ENCODE measurements at places on chromosomes 12 and 14. TPM values are rescaled to one million over a fixed set of nuclear protein-coding genes. Genes with fewer than 3 reads are reported as not detected.

- no peak overlapping the region for H3K4me3 ChIP-seq
- H3K27ac ChIP-seq = no peak overlapping the region
Observed at GRCh38 chr12:68789144-68789878, 18.7 kb upstream of the MDM2 start.

Gene OAS1
- 26.8 TPM for total RNA-seq

DNA sequence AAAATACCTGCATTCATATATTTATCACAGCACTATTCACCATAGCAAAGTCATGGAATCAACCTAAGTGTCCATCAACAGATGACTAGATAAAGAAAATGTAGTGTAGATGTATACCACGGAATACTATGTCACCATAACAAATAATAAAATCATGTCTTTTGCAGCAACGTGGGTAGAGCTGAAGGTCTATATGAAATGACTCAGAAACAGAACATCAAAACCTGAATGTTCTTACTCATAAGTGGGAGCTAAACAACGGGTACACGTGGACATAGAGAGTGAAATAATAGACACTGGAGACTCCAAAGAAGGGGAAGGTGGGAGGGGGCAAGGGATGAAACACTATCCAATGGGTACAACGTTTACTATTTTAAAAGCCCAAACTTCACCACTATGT is 37.9 kb downstream of the SLC38A1 start:
- no peak for DNase-seq
- H3K27ac ChIP-seq = peak overlapping the region; percentile 78
- peaks cover 84% of the 10 kb centered on the region for H3K36me3 ChIP-seq
- H3K27me3 ChIP-seq = no peaks in the 10 kb centered on the region
- no peak overlapping the region for H3K4me3 ChIP-seq

DNA sequence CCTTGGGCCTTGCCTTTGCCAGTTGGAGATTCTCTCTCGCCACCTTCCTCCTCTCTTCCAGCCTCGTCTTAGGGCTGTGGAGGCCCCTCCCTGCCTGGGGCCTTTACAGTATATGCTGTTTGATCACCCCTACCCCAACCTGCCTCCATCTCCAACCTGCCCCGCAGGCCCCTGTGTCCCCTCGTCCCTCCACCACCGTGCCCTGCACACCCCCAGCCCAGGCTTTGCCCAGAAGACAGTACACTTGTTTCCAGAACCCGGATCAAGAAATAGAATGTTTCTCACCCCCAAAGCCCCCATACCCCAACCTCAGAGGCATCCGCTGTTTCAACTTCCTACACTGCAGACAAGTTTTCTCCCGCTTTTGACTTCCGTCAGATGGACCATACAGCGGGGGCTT is 202.3 kb upstream of the C14orf180 start:
- no peak for DNase-seq
- peaks cover 2% of the 10 kb centered on the region for H3K36me3 ChIP-seq
- H3K4me3 ChIP-seq = no peak overlapping the region
- H3K27me3 ChIP-seq = no peaks in the 10 kb centered on the region
- peaks cover 2% of the 10 kb centered on the region for H3K4me1 ChIP-seq
- no peak overlapping the region for H3K27ac ChIP-seq

DNA sequence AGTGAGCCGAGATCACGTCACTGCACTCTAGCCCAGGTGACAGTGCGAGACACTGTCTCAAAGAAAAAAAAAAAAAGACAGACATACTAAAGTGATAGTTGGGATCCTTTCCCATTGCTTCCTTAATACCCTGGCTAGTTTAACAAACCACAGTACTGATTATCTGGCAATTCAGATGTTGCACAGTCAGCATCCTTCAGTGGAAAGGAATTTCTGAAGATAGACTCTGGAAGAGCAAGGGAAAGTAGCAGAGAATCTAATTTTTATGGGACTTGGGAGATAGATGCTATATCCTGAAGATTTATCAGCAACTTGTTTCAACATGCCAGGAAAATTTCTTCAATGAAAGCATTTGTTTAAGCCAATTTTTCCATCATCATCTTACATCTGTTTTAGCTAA is 6.5 kb upstream of the PPFIBP1 start:
- DNase-seq = no peak
- H3K27ac ChIP-seq = no peak overlapping the region
- no peak overlapping the region for H3K4me3 ChIP-seq
- no peaks in the 10 kb centered on the region for H3K4me1 ChIP-seq
- H3K27me3 ChIP-seq = peaks cover 19% of the 10 kb centered on the region

- no peaks in the 10 kb centered on the region for H3K27me3 ChIP-seq
- H3K27ac ChIP-seq = peak overlapping the region; percentile 4
- H3K36me3 ChIP-seq = peaks cover 2% of the 10 kb centered on the region
Observed at GRCh38 chr12:104738331-104738730, 219.8 kb downstream of the SLC41A2 start.

DNA sequence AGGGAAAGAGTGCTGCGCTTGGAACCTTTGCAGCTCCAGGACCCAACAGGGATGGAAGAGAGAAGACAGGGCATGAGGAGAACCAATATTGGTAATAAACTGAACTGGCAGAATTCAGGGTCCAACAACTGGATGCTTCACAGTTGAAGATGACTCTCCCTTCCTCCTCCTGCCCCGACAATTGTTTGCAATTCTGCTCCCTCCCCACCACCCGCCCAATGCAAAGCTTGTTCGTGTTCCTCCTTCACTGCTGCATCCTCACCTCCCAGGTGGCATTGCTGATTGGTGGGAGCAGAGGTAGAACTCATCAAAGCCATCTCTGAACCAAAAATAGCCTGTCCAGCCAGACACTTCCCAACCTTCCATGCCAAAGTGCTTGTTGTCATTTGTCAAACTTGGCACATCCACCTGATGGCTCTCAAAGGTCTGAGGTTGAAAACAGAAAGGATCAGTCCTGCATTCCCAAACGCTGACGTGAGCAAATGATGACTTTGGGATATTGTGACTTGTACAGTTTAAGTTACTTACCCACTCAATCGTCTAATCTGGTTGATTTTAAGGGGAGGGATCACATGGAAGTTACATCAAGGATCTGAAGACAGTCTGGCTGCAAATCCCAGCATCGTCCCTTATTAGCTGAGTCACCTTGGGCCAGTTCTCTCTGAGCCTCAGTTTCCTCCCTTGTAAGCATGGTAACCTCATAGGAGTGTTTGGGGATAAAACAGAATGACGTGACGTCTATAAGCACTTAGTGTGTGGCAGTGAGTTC is 242.6 kb upstream of the CRY1 start:
- no peak overlapping the region for H3K27ac ChIP-seq
- peaks cover 29% of the 10 kb centered on the region for H3K36me3 ChIP-seq
- H3K27me3 ChIP-seq = no peaks in the 10 kb centered on the region
- H3K4me1 ChIP-seq = peaks cover 76% of the 10 kb centered on the region
- no peak for DNase-seq

Gene PLEKHD1
- total RNA-seq = 0.07 TPM

DNA sequence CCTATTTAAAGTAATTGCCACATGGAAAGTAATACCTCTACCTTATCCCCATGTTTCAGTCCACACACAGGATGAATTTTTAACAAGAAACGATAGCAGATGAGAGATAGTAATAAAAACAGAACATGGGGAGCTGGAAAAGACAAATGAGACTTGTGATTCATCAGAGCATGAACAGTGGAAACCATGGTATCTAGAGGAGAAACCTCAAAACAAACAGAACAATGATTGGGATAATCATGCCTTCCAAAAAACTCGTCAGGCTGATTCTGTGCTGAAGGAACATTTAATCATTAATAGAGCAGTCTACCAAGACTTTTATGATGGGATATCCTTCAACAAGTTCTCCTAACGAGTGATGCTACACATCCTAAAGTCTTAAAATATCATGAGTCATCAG is 1390.7 kb downstream of the FSCB start:
- H3K4me1 ChIP-seq = no peaks in the 10 kb centered on the region
- H3K27me3 ChIP-seq = no peaks in the 10 kb centered on the region
- H3K4me3 ChIP-seq = no peak overlapping the region

DNA sequence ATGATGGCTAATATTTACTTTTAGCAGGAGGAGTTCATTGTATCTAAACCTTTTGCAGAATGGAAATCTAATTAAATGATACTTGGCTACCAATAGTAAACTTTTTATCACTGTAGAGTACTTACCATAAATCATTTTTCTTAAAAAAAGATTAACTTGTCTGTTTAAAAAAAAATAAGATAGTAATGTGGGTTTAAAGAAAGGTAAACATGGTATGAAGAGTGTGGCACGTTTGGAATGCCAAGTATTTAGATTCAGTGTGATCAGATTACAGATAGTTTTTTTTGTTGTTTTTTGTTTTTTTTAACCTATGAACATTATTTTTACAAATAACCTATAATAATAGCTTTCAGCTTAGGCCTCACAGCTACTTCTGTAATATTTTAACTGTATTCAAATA is 25.8 kb downstream of the KTN1 start:
- no peak overlapping the region for H3K27ac ChIP-seq
- no peaks in the 10 kb centered on the region for H3K27me3 ChIP-seq
- DNase-seq = no peak
- H3K4me1 ChIP-seq = peaks cover 30% of the 10 kb centered on the region
- no peak overlapping the region for H3K4me3 ChIP-seq

Gene TMED10
- total RNA-seq = 179 TPM

Gene YEATS4
- total RNA-seq = 54.0 TPM

Gene TAS2R13
- total RNA-seq = 0.36 TPM

DNA sequence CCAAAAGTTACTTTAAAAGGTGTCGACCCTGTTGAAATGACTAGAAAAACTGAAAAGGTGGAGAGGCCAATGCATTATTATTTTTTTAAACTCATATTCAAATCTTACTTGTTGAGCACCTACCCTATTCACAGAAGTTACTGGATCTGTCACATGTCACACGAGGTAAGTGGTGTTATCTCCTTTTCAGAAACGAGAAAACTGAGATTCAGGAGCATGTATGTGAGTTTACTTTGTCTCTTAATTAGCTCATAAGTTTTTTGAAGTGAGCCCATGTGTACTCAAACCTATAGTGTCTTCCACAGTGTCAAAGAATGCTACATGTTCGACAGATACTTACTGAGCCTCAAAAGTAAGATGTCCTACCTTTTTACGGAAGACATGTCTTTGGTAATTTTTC is 81.8 kb upstream of the EGLN3 start:
- H3K4me3 ChIP-seq = no peak overlapping the region
- peaks cover 5% of the 10 kb centered on the region for H3K27me3 ChIP-seq
- no peaks in the 10 kb centered on the region for H3K4me1 ChIP-seq
- H3K36me3 ChIP-seq = no peaks in the 10 kb centered on the region
- DNase-seq = no peak

Gene CD4
- 14.1 TPM for total RNA-seq

DNA sequence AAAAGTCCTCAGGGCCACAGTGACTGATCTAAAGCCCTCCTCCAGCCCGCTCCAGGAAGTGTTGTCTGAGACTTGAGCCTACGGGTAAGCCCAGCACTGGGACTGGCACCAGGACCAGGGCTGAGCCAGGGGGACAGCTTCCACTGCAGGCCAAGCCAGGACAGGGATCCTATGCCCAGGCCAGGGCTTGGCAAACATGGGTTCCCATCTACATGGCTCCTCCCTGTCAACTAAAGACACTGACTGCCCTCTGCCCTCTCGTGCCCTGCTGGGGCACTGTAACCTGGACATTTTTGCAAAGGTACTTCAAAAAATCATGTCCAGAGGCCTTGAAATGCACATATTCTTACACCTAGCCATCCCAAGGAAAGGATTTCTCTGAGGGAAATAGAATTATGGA is 88.0 kb downstream of the VWF start:
- H3K4me3 ChIP-seq = no peak overlapping the region
- H3K27me3 ChIP-seq = no peaks in the 10 kb centered on the region
- peaks cover 2% of the 10 kb centered on the region for H3K4me1 ChIP-seq
- H3K27ac ChIP-seq = no peak overlapping the region
- DNase-seq = no peak
- no peaks in the 10 kb centered on the region for H3K36me3 ChIP-seq

Gene SIX6
- total RNA-seq = not detected

DNA sequence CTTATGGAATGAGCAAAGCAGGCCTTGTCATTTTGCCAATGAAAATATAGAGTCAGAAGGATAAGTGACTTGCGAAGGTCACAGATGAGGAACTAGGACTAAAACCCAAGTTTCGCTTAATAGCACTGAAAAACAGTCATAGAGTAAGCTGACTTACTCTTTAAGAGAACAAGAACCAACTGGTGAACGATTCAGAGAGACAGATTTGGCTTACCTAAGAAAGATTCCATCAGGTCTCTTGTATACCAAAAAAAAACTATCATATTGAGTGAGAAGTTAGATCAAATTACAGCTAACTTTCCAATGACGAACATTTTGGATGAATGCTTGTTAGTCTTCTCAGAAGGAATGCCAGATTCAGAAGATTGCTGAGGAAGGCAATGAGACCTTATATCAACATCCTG is 74.2 kb downstream of the ZFC3H1 start:
- H3K4me3 ChIP-seq = no peak overlapping the region
- H3K27me3 ChIP-seq = peaks cover 22% of the 10 kb centered on the region

GRCh38 chr12:102939670-102940222 is 17.7 kb upstream of the ASCL1 start:
- H3K27ac ChIP-seq = no peak overlapping the region
- no peak overlapping the region for H3K4me3 ChIP-seq
- peaks cover 29% of the 10 kb centered on the region for H3K27me3 ChIP-seq
- DNase-seq = no peak
- no peaks in the 10 kb centered on the region for H3K36me3 ChIP-seq

GRCh38 chr12:121314431-121314830 is 17.9 kb upstream of the CAMKK2 start:
- H3K27ac ChIP-seq = peak overlapping the region; percentile 63
- H3K36me3 ChIP-seq = peaks cover 54% of the 10 kb centered on the region
- no peaks in the 10 kb centered on the region for H3K27me3 ChIP-seq
- H3K4me1 ChIP-seq = peaks cover 24% of the 10 kb centered on the region
- no peak overlapping the region for H3K4me3 ChIP-seq

Gene CCDC198
- total RNA-seq = not detected

Gene NFATC4
- 2.0 TPM for total RNA-seq

DNA sequence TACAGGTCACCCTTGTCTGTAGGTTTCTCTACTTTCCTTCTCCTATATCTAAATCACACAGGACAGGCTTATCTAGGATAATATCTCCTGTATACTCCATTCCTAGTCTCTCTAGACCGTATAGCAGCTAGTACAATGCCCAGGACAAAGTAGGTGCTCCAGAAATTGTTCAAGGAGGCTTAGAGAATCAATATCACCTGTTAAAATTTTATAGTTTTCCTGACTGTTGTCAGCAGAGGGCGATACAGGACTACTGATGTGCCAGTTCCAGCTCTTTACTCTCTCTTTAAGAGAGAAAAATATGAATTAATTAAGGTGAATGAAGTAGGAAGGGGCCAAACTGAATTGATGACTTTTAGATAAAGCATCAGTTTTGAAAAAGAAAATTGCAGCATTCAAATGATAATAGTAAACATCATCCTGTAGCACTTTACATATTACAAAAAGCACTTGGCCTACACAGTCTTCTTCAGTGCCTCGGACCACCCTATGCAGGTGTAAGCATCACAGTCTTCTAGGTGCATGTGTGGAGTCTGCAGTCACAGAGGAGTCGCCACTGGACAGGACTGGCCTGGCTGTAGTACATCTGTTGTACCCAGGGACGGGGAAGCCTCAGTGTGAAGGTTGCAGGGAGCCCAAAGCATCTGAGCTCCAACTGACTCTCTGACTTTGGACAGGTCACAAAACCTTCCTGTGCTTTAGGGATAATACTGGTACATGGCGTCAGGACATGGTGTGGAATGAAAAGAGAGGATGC is 61.9 kb upstream of the MAX start:
- H3K36me3 ChIP-seq = no peaks in the 10 kb centered on the region
- H3K27me3 ChIP-seq = no peaks in the 10 kb centered on the region
- H3K4me1 ChIP-seq = peaks cover 24% of the 10 kb centered on the region
- DNase-seq = peak; percentile 54
- no peak overlapping the region for H3K4me3 ChIP-seq
- H3K27ac ChIP-seq = no peak overlapping the region

GRCh38 chr14:59677771-59678231 is 101.2 kb upstream of the CCDC175 start:
- no peak overlapping the region for H3K4me3 ChIP-seq
- H3K27me3 ChIP-seq = peaks cover 14% of the 10 kb centered on the region
- H3K27ac ChIP-seq = no peak overlapping the region

Data from activated CD8-positive, alpha-beta T cell treated with anti-CD3 and anti-CD28 coated beads for 36 hours (primary cell).